CD4-positive, alpha-beta T cell treated with Interleukin-15 for 4 hours (primary cell): ENCODE measurements at places on chromosomes 4 and X.

DNA sequence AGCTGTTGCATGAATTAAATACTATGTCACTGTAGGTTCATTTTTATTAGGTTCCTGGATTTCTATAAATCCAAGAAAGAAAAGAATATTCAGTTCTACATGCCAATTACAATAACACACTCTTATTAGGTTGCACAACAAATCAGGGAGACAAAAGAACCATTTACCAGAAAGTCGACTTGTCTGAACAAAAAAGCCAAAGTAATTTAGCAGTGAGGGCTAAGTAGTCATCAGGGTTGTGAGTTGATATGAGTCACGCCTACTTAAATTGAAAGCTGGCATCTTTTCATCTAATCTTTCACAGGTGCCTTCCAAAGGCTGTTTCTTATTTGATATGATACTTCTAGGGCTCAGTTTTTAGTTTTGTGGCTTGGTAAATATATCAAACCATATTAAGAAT is 25.4 kb upstream of the GNRHR start:
- DNase-seq, result no peak

DNA sequence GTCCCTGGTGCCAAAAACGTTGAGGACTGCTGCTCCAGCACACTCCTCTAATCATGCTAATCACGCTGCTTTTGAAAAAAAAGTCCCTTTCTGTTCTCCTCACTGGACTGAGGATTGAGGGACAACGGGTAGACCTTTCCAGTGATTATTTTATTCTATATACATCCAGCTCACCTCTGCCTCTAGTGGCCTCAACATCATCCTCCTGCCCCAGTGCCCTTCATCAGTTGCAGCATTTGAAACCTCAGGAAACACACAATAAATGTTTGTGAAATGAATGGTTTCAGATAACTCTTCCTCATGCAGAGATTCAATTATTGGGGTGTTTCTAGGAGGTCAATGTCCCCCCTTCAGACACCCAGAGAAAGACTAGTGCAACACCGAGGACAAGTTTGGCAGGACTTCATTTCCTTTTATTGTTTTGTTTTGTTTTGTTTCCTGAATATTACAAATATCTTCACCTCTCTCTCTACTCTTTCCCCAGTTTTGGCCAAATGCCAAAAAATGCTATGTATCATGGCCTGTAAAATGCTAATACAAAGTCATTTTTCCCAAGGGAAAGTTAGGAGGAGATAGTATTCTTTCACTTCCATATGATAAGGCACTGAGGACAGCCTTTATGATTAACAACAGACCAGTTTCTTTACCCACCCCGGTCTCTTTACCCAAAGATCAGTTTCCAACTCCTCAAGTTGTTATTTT is 460.1 kb upstream of the SLIT2 start:
- no peak for DNase-seq

- DNase-seq, result no peak
Measured at GRCh38 chrX:17725181-17725580, 12.1 kb upstream of the SCML1 start.

GRCh38 chr4:39305912-39306677 is 60.1 kb downstream of the RFC1 start:
- no peak for DNase-seq

DNA sequence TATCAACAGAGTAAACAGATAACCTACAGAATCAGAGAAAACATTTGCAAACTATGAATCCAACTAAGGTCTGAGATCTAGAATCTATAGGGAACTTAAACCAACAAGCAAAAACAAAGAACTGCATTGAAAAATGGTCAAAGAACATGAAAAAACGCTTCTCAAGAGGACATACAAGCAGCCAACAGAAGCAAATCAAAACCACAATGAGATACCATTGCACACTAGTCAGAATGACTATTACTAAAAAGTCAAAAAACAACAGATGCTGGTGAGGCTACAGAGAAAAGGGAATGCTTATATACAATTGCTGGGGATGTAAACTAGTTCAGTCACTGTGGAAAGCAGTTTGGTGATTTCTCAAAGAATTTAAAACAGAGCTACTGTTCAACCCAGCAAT is 255.7 kb downstream of the TMEM47 start:
- DNase-seq, result no peak

GRCh38 chrX:141469469-141469868 is 115.1 kb downstream of the SPANXA1 start:
- no peak for DNase-seq

DNA sequence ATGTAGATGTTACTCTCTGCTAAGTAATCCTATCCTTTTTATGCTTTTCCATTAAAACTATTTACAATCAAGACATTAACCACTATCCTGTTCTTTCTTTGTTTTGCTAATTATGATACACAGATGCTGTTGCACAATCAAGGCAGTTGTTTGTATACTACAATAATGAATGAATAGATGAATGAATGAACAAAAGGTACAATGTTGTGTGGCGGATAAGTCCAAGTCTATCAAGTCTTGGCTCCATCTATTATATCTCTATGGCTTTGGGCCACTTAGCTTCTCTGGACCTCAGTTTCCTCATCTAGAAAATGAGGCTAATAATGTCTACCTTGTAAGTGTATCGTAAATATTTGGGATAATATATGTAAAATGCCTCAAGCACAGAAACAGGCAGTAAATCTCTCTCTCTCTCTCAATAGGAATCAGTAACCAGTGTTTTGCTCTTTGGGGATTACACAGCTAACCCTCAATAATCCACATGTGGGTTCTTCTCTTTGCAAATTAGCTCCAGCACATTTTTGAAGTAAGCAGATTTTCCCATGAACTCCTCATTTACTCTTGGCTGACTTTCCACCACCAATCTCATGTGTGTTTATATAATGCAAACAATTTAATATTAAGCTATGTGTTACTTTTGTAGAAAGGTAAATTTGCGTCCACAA is 27.8 kb upstream of the TSPAN5 start:
- DNase-seq, result no peak

DNA sequence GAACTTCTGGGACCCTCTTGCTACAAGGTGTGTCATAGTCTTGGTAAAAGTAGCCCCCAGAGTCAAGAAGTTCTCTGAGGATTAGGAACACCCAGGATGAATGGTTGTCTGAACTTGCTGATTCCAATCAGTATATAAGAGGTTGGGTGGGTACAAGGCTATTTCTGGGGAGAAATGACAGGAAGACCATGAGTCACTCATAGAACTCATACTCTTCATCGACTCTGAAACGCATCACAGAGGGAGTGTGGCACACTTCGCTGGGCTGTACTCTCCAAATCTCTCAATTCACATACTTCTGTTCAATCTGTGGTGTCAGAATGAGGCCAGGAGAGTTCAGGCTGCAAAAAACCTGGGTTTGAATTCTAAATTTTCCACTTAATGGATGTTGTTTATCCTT is 193.2 kb upstream of the LEF1 start:
- no peak for DNase-seq

DNA sequence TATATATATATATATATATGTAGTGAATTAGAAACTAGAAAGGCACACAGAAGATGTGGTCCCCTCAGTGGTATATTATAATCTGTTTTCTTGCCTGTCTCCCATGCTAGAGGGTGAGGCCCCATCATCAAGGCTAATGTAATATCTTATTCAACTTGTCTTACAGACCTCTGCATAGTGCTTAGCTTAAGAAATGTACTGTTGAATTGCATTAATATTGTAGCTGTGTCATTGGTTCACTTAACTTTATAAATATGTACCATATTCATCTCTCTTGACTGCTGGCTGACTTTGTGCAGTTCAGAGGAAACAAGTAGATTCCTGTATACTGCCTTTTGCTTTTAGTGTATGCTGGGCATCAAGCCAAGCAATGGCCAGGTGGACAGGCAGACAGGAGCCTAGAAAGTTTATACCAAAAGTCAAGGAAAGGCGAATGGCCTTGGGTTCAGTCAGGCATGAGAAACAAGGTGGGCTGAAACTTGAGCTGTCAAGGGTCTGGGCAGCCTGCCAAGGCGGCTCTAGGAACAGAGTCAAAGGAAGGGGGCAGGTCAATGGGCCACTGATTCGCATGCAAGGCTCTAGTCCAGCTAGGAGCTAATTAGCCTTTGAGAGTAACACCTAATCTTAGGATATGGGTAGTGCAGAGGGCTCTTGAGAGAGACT is 78.8 kb upstream of the LEF1 start:
- no peak for DNase-seq

GRCh38 chrX:15343075-15343476 is 7.8 kb upstream of the PIGA start:
- DNase-seq, result no peak
